T-cell (primary cell): ENCODE measurements at places on chromosomes 2 and 18.

DNA sequence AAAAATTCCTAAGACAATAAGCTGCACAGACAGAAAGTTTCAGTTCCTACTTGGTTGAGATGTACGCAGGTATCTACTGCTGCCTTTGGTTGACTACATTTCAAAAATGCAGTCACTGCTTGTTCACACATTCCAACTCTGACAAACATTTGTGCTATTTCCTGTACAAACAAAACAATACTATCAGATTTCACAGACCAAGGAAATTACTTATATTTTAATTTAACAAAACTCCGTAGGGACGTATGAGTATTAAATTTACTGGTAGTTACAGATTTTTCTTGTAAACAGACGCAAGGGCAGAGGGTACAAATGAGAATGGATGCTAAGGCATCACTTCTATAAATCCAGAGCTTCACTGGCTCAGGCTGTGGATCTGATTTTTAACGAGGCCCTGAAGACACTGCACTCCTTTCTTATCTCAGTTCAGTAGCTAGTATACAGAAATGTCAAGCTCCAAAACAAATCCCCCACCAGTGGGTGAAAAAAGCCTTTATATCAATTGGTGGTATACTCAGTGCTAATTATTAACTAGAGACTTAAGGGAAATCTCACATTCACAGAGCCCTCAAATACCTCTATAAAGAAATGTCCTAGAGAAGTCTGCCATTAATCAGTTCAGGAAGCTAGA lies 31.7 kb upstream of the TTC32 start:
- no peak for DNase-seq

DNA sequence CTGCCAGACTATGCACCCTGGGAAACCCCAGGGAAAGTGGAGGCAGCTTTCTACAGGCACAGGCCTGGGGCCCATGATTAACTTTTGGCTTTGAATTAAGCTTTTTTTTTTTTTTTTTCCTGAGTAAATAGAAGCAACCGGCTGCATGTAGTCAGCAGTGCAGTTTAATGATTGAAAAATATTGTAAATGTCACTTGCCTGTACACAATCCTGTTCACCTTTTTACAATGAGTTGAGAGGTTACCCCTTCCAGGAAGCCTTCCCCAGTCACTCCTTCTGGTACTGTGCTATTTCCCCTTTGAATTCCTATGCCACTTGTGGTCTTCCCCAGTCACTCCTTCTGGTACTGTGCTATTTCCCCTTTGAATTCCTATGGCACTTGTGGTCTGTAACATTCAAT lies 475.6 kb downstream of the TDRD15 start:
- DNase-seq: no peak

GRCh38 chr2:133848111-133848649 lies 279.9 kb upstream of the NCKAP5 start:
- no peak for DNase-seq

- no peak for DNase-seq
Observed at GRCh38 chr2:120262150-120262549, 9.5 kb downstream of the RALB start.

GRCh38 chr2:205965707-205966106 lies 120.3 kb downstream of the INO80D start:
- no peak for DNase-seq

- DNase-seq: no peak
Observed at GRCh38 chr18:51897884-51898283, 442.1 kb upstream of the DCC start.

GRCh38 chr2:230202430-230203109 lies 17.2 kb downstream of the SP110 start:
- DNase-seq: no peak

DNA sequence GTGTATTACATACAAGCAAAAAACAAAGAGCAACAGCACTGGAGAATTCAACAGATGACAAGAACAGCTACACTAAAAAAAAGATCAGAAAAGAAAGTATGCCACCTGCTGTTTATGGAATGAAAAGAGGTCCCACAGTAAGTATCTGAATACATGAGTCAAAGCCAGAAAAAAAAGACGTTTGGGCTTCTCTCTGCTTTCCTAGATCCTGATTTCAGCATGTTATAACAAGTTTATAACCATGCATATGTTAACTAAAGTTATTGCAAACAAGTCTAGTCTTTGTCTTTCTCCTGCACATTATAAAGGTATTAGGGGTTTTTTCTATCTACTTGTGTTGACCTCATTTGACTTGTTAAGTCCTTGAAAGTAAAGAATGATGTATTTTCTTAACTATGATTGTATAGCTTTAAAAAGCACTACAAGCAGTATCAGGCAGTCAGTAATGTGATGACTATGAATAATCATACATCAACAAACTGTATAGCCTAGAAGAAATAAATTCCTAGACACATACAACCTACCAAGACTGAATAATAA lies 108.5 kb upstream of the COL5A2 start:
- no peak for DNase-seq

- no peak for DNase-seq
Observed at GRCh38 chr2:236170590-236171165, 2.5 kb upstream of the GBX2 start.

- no peak for DNase-seq
Observed at GRCh38 chr2:238971318-238972145, 123.6 kb downstream of the TWIST2 start.

GRCh38 chr2:240974771-240975572 lies 23.4 kb upstream of the SNED1 start:
- DNase-seq: peak; percentile 20

DNA sequence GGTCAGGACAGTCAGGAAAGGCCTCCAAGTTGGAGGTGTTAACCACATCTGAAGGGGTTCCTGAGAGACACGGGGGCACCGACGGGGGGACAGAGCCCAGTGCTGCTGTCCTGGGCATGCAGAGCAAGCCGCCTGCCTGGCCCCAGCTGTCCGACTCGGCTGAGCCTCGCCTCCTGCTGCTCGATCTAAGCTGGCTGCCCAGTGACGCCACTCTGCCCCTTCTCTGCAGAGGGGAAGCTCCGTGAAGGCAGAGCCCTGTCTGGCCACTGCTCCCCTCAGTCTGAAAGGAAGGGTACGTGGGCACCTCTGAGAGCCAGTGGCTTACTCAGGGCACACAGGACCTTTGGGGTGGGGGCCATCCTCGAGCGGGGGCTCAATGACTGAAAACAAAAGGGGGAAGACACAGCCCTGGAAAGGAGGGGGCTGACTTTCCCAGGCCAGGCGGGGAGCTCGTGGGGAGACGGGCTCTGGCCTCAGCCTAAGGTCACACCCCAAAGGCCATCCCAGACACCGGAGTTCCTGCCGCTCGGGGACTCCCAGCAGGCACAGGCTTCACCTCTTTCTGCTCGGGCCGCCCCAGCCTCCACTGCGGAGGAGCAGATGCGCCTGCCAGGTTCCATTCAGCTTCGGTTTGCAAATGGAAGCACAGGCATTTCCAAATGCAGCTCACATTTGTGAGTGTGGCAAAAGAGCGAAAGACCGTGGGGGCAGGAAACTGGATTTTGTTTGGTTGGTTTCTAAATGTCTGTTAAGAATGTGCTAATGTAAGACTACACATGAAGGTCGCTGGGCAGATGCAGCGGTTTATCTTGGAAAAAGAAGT lies 136.9 kb downstream of the HDAC4 start:
- no peak for DNase-seq

DNA sequence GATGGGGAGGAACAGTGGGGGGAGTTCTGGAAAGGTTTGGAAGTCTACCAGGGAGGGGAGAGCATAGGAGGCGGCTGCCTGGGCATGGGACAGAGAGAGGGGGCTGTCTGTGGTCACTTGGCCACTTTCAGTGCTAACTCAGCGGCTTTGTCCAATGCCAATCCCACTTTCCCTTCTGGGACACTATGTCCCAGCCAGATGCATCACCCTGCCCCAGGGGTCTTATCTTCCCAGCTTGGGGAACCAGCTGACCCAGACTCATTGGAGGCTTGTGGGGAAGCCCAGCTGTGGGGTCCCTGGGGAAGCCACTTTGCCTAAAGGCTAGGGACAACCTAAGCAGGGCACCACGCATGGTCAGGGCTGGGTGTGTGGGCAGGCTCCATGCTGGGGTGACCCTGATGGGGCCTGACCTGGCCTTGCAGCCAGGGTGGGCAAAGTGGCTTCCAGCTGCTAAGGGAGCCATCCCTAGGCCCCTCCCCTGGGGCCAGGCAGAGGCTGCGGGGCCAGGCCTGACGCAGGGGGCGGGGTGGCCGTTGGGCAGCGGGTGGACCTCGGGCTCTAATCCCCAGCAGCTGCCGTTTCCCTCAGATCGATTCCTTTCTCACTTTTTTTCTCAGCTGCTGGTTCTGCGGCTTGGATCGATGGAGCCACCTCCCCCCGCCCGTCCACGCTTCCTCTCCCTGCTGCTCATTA lies 1.6 kb upstream of the ASIC4 start:
- DNase-seq: no peak

DNA sequence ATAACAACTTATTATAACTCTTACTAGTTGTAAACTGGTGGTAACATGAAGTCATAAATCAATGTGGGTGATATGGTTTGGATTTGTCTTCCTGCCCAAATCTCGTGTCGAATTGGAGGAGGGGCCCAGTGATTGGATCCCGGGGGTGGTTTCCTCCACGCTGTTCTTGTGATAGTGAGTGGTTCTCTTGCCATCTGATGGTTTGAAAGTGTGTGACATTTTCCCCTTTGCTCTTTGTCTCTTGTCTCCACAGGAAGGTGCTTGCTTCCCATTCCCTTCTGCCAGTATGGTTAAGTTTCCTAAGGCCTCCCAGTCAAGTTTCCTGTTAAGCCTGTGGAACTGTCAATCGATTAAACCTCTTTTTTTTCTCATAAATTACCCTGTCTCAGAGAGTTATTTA lies 321.6 kb downstream of the DSEL start:
- no peak for DNase-seq

DNA sequence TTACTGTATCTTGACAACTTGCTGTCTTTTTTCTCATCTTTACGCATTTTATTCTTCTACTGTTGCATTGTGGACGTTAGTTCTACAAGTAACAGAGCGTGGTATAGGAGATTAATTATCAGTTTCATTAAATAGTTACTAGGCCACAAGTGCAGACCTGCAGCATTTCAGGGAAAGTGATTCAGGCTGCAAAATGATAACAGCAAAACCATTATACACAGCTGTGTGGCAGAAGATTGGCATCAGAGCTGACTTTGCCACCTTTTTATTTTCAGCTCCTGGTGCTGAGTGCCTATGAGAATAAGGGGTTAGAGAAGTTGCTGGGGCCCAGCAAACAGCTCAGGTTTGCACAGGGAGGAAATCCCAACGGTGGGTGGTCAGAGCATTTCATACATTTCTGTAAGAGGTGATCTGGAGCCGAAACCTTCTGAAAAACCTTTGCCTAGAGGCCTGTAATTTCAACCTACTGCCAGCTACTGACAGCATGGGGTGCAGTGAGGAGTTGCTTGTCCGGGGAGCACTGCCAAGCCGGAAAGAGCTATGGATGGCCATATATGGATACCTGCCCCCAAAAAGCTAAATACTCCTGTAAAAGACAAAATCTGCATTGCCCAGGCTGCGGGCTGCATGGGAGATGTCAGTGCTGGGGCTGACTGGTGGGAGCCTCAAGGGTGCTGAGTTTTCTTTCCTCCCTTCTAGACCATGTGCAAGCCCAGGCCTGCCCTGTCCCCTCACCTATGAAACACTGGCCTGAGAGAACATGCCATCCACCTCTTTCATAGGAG lies 2.7 kb upstream of the CCBE1 start:
- no peak for DNase-seq

- no peak for DNase-seq
Observed at GRCh38 chr2:11387843-11388242, 43.4 kb upstream of the ROCK2 start.

DNA sequence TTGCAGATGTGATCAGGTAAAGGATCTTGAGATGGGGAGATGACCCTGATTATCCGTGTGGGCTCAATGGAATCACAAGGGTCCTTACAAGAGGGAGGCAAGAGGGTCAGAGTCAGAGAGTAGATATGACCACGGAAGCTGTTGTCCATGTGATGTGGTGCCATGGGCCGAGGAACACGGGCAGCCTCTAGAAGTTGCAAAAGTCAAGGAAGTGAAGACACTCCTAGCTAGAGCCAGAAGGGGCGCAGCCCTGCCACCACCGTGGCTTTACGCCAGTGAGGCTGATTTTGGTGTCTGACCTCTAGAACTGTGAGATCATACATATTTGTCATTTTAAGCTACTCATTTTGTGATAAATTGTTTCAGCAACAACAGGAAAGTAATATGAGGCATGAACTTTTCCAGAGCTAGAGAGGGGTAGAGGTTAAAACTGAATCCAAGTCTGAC lies 114.4 kb downstream of the CAPN13 start:
- no peak for DNase-seq

- DNase-seq: no peak
Observed at GRCh38 chr2:129248198-129248597, 731.3 kb upstream of the RAB6C start.

GRCh38 chr2:17543848-17544247 lies 3.4 kb downstream of the VSNL1 start:
- DNase-seq: no peak

DNA sequence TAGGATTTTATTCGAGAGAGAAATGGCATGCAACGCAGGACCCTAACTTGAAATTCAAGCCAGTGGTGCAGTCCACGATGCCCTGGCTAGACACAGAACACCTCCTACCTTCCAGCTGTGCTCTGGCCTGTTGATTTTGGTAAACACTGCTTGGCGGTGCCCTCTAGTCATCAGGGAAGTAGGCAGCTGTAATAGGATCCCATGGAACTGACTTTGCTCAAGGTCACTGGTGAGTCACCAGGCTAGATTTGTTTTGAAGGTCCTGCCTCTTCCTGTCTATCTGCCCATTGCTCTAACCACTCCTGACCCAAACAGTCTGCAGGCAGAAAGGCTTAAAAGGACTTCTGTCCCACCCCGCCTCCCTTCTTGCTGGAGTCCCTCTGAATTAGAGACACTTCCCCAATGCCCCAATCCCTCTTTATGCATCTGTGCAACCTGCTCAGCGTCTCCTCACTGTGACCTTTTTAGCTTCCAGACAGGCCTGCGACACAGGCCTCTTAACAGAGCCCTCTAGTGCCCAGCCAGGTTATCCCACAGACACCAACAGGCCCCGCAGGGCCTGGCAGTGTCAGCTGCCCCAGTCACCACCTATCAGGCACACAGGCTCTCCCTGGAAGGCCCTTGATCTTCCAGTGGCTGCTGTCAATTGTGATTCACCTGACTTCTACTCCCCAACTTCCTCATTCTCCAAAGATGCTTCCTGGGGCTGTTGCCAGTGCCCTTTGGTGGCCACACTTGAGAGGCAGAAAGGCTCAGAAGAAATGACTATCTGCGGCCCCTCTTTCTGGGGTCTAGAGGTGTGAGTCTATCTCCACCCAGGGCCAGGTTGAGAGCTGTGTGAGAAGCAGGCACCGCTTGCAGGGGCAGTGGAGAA lies 5.2 kb downstream of the TMEM127 start:
- DNase-seq: peak; percentile 10

- DNase-seq: no peak
Observed at GRCh38 chr2:126864861-126865260, 33.8 kb upstream of the TEX51 start.
